ENCODE measurements at places on chromosomes 2 and 18.

DNA sequence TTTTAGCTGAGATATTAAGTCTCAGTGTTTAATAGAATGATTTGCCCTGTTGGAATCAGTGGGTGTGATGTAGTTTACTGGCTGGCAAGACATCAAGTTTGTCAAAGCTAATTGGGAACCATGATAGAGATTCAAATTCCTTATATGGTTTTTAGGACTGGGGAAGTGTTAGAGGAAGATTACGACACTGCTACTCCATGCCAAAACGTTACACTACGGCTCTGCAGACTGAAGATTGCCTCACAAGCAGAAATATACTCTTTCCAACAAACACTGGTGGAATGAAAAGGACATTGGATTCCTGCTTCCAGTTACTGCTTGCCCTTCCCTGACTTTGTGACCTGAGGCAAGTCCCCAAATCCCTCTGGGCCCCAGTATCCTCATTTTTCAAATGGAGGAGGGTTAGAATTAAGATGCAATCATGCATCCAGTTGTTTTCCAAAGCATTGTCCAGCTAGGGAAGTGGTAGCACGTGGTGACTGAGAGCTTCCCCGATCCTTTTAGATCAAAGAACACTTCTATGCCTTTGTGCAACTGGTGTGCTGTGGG lies 147.6 kb downstream of the CDC42EP3 start:
- no peak for DNase-seq

DNA sequence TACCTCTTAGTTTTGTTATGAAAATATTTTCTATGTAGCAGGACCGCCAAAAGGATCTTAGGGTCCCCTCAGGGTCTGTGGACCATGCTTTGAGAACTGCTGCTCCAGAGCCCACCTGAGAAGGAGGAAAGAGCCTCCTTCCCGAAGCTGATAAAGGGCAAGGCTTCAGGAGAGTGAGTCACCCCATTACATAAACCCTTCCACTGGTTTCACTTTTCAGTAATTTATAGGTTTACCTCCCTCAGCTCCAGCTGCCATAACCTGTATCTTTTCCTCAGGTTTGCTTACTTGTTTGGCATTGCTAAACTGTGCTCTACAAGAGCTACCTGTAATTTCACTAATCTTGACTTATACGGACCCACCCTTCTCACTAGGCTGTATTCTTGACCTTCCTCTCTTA lies 6.6 kb downstream of the TTLL4 start:
- no peak for DNase-seq

DNA sequence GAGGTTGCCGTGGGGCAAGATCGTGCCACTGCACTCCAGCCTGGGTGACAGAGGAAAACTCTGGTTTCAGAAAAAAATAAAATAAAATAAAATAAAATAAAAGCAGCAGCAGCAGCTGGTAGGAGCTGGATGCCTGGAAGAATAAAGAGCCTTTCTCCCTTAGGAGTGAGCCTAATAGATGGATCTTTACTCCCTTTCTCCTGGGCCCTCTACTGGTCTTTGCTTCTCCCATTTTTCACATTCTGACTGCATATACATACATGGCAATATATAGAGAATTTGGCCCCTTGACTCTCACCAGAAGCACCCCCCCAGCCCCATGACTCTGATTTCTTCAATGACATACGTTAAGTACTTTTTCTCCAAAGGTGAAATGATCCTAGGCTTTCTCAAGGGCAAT lies 9.8 kb upstream of the MALT1 start:
- DNase-seq = no peak

- no peak for DNase-seq
These were observed 284.6 kb downstream of the CNTNAP5 start for GRCh38 chr2:124309563-124310138.

Measured in hypothalamus (tissue), 51 donors.